ENCODE measurements at places on chromosomes 4 and X.

DNA sequence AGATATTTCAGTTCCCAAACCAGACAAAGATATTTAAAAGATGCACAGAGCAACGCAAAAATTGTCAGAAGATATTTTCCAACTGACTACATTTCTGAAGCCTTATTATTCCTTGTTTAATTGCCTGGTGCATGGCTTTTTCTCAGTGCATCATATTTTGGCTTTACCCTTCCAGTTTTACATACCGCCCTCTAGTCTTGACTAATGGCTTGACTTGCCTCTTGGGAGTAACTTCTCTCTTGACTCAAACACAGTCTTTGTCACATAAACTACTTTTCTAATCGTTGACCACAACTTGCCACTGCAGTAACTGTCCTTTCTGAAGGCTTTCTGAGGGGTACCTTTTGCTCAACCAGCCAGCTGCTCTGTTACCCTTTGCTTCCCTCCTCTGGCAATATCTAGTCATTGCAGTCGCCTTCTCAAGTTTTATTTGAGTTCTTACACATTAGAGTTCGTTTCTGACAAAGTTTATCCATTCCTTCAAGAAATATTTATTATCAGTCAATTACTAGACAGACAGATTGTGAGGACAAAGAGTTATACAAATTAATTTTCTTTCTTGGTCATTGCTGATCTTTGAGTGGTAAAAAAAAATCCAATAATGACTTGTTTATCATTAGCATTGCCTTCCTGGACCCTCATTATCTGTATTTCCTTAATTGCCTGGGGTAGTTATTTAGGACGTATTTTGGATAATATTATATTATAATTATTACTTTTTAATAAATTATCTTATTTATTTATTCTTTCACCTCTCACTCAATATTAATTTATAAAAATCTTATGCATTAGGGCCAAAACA lies 506.9 kb upstream of the PCDH10 start:
- DNase-seq, result no peak

GRCh38 chr4:104940927-104941326 lies 205.7 kb upstream of the TET2 start:
- no peak for DNase-seq

GRCh38 chrX:25650216-25650820 lies 487.8 kb upstream of the MAGEB18 start:
- no peak for DNase-seq

DNA sequence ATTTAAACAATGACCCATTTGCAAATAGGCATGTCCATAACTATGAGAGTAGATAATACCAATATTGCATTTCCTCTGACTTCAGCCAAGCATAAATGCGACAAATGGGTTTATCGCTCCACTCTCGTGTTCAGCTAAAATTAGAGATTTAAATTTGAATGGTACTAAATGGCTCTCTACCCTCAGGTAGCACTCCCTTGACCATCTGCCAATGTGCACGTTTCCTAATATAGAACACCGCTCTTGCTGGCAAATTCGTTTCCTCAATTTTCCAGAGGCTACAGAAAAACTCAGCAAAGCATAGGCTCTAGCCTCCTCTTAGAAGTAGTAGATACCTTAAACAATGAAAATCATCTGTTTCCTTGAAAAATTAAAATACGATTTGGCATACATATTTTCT lies 251.6 kb downstream of the ADGRA3 start:
- no peak for DNase-seq

- DNase-seq, result no peak
Observed at GRCh38 chrX:121128925-121129877, 81.8 kb downstream of the GLUD2 start.

GRCh38 chr4:19178835-19179234 lies 1072.9 kb upstream of the SLIT2 start:
- no peak for DNase-seq

DNA sequence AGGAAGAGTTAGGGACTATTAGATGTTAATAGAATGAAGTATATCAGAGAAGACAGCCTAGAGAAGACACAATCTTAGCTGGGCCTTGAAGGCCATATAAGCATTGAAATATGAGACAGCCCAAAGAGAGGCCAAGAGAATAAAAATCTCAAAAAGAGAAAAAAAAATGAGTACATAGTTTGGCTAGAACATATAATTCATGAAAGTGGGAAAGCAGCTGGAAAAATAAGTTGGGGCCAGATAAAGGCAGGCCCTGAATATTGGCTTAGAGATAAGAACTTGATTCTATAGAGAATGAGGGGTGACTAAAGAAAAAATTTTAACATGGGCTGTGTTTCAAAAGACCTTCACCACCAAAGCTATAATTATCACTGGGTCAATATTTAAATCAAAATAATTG lies 7.4 kb upstream of the UTP3 start:
- DNase-seq, result no peak

- no peak for DNase-seq
Observed at GRCh38 chr4:3044870-3045819, 29.2 kb downstream of the HTT-AS start.

DNA sequence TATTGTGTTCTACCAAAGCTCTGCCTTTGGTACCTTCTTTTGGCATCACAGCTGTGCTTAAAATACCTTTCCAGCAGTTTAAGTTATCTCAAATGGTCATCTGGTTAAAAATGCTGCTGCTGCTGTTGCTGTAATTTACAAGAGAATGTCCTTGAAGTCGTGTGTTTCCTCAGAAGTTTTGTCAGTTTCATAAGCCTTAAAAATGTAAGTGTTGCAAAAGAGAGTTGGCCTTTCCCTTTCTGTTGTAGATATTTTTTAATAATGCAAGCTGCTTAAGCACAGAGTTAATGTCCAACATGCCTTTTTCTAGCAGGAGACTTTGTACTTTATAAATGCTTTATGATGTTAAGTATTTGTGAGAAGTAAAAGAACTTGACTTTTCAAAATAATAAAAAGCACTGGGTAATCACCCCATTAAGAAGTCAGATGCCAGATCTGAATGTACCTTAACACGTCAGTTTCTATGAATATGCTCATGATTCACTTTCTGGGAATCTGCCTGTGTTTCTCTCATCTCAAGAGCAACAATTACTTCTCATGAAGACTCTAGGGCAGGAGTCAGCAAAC lies 35.3 kb upstream of the TENM3 start:
- no peak for DNase-seq

All from GM18507 (cell line).